ENCODE measurements at places on chromosomes 11 and 22.

DNA sequence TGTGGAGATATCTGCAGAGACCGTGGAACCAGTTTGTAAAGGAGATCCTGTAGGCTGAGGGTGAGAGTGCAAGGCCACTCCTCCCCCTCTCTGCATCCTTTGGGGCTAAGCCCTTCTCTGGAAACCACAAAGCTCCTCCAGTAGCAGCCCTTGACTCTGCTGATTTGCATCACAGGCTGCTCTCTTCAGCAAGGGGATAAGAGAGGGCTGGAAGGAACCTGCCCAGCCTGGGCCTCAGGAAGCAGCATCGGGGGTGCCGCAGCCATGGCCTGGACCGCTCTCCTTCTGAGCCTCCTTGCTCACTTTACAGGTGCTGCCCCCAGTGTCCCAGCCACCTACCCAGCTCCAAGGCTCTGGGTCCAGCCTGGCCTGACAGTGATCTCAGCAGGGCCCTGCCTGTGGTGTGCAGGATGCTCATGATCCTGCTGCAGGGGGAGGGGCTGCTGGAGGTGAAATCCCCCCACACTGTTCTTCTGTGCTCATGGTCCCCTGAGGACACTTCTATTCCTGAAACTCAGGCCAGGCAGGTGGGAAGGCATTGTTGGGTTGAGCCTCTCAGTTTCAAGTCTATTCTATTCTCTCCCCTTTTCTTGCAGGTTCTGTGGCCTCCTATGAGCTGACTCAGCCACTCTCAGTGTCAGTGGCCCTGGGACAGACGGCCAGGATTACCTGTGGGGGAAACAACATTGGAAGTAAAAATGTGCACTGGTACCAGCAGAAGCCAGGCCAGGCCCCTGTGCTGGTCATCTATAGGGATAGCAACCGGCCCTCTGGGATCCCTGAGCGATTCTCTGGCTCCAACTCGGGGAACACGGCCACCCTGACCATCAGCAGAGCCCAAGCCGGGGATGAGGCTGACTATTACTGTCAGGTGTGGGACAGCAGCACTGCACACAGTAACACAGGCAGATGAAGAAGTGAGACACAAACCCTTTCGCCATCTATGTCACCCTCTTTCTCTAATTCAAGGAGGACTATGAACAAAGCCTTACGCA is 68.5 kb upstream of the IGLL5 start:
- DNase-seq: peak; percentile 27

GRCh38 chr11:62108017-62108750 is 15.6 kb upstream of the INCENP start:
- no peak for DNase-seq

- no peak for DNase-seq
Observed at GRCh38 chr11:47394050-47394321, 14.4 kb upstream of the SLC39A13 start.

- DNase-seq: no peak
Observed at GRCh38 chr11:64389851-64390250, 30.9 kb downstream of the RPS6KA4 start.

DNA sequence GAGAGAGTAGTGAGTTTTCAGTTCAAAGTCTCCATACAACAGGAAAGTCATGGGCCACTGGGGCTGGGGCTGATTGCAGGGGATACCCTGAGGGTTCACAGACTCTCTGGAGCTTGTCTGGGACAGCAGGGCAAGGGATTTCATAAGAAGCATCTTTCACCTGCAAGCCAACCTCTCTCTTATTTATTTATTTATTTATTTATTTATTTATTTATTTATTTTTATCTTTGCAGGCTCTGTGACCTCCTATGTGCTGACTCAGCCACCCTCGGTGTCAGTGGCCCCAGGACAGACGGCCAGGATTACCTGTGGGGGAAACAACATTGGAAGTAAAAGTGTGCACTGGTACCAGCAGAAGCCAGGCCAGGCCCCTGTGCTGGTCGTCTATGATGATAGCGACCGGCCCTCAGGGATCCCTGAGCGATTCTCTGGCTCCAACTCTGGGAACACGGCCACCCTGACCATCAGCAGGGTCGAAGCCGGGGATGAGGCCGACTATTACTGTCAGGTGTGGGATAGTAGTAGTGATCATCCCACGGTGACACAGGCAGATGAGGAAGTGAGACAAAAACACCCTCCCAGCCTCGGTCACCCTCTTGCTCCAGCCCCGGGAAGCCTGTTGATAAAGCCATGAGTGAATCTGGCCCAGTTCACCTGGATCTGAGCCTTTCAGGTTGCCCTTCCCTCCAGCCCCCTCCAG is 68.4 kb downstream of the GGTLC2 start:
- no peak for DNase-seq

- no peak for DNase-seq
Observed at GRCh38 chr11:75160880-75161279, 10.0 kb downstream of the SLCO2B1 start.

GRCh38 chr11:67266449-67267187 is at the start of gene GRK2:
GRK2 (plus strand) TSS chr11:67266473; CDS start chr11:67266700, 227 bp downstream.
- DNase-seq: peak; percentile 65

DNA sequence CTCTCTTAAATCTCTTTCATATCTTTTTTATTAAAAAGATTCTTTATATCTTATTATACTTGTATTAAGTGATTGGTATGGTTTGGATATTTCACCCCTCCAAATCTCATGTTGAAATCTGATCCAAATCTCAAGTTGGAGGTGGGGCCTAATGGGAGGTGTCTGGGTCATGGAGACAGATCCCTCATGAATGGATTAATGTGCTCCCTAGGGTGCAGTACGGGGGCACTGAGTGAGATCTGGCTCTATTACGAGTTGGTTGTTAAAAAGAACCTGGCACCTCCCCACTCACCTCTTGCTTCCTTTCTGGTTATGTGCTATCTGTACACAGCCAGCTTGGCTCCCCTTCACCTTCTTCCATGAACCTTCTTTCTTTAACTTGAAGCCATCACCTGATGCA is 149.6 kb downstream of the CWF19L2 start:
- no peak for DNase-seq

DNA sequence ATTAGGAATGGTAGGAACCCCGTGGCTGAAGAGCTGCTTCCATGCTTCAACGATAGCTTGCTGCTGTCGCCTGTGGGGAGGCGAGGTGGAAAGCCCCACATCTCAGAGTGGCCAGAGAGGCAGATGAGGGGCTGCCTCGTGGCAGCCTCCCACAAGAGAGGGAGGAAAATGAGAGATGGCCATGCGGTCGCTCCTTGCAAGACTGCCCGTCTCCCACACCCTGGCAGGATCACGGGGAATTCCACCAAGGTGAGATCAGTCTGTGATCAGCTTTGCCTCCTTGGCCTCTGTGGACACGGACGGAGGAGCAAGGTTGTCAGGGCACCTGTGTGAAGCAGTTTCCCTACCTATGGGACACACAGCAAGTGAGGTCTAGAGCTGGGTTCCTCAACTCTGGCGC is 3.0 kb downstream of the CRYBA4 start:
- DNase-seq: no peak

GRCh38 chr11:77020734-77021133 is 13.5 kb upstream of the B3GNT6 start:
- DNase-seq: no peak

GRCh38 chr11:39741066-39741465 is 1718.4 kb downstream of the LRRC4C start:
- DNase-seq: no peak

All from activated naive CD8-positive, alpha-beta T cell treated with anti-CD3 and anti-CD28 coated beads for 36 hours (primary cell).